ENCODE measurements at places on chromosomes 3 and 15.

DNA sequence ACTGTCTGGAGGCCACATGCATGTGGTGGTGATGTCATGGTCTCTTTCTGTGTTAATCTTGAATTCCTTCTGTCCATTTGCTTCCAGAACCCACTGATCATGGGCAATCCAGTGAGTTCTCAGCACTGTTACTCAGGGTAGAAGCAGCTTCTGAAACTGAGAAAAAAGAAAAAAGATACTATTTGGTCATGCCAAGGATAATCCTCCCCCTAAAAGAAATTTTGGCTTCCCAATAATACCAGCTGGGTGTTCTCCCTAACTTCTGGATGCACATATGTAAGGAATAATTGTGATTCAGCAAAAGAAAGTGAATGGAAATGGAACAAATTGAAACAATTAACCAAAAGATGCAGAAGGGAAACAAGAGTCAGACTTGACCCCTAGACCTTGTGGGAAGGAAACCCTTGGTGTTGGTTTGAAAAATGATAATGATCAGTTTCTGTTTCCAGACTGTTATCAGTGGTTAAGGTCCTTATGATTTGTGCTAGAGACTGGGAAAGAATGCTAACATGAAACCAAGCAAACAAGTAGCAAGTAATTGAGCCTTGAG is 92.3 kb downstream of the RBMS3 start:
- no peak for DNase-seq

DNA sequence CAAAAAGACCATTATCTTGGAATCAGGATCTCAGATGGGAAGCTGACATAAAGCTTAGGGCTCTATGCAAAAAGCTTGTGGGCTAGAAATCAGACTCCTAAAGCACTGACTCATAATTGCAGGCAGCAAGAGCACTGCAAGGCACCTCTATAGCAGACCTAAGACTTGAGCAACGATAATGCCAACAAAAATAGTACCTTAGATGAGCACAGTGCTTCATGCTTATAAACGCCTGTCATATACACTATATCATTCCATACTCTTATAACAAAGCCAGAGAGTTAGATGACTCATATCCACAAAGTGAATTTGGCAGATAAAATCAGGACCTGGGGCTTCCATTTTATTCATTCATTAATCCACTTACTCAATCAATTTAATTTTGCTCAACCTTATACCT is 560.8 kb downstream of the MCTP2 start:
- DNase-seq: no peak

DNA sequence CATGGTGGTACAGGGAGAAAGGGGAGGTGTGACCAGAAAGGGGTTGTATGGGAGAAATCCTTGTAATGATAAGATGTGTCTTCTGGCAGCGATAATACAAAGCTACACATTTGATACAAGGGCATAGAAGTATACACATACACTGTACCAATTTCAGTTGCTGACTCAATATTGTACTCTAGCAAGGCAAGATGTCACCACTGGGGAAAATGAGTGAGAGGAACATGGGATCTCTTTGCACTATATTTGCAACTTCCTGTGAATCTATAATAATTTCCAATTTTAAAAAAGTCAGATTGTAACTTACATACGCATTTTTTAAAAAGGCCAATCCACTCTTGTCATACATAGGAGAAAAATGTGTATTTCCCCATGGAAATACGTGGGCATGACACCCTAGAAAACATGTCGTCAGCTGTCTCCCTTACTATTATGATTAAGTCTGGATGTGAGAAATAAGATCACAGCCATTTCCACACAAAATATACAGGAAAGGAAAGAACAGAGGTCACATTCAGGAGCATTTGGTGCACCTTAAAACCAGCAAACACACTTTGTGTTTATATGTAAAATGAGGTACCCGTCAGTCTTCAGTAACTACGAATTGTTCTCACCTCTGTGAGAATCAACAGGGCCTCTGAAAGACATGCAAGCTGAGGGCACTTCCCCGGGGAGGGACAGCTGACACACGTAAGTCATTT is 22.9 kb downstream of the PRR23E start:
- DNase-seq: no peak

DNA sequence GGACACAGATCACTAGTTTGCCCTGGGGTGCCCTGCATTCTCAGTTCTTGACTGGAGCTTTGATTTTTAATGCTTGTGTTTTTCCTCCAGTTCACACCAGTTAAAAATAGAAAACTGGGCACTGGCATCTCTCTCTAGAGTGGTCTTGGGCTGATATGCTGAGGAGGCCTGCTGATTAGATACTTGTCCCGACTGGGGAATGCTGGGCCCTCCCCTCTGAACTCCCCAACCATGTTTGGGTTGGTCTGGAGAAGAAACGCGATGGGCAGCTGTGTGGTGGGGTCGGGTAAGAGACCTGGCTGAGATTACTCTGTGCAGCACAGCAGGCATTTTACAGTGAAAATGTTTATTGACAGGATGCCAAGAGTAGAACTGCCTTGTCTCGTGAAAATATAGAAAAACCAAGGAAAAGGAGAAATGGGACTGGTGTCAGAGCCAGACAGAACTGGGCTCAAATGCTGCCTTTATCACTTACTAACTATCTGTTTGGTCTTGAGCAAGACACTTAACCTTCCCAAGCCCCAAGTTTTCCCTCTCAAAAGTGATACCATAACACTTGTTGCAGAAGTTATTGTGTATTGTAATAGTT is 1.6 kb upstream of the ACTC1 start:
- DNase-seq: no peak

DNA sequence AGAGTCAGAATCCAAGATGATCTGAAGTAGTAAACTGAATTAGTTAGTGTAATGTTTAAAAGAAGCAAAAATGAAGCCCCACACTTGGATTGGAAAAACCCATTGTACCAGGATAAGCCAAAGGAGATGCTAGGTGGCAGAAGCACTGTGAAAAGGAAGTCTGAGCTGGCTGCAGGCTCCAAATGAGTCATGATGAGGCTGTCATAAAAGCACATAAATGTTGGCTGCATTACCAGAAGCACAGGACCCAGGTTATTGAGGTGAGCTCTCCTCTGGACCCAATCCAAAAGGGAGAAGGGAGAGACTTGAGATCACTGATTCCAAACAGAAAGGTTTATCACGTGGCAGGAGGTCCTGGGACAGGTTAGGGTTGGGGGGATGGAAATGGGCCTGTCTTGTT is 3.2 kb upstream of the ACAN start:
- DNase-seq: no peak

All from AG04449 (cell line).